H4 (cell line): ENCODE measurements at places on chromosomes 2 and 18. TPM values are rescaled to one million over a fixed set of nuclear protein-coding genes. Genes with fewer than 3 reads are reported as not detected.

DNA sequence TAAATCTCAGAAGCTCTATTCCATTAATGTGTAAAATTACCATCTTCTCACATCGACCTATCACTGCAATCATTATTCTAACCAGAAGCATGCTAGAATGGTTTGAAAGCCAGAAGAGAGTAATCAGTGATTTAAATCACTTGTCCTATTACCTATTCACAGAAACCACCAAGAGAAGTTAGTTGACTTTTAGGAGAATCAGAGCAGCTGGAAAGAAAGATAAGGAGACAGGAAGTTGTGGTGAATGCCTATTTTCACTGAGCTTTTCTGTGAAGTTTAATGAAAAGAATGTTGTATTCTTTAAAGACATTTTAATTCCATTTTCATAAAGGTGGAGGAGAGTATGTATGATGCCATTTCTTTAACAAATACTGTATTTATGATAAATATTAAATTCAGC, 352.6 kb upstream of the CRIM1 start:
- no peak for DNase-seq

Gene ALK
- total RNA-seq: not detected in 2 replicates

- DNase-seq: no peak
Observed at GRCh38 chr2:95707837-95708236, 116.0 kb downstream of the TRIM43 start.

DNA sequence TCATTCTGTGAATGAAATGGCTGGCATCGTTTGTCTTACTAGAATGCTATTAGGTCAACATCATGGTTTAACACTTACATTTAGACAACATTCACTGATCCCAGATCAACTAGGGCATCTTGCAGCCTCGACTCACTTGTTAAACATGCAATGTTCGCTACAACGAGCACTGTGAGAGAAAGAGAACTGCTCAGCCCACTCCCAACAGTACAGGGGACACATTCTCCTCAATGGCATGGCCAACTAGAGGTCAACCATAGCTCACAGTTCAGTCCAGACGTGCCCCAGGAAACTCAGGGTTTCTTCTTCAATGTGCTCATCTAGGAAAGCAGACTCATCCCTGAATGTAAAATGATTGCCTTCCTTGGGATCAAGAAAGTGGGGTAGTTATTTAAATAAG, 5.9 kb downstream of the WIPF1 start:
- no peak for DNase-seq

Gene MLPH
- total RNA-seq: 7.7 and 9.9 TPM in 2 replicates
